Chondrocyte (in vitro differentiated cells): ENCODE measurements at places on chromosomes 12 and 14. TPM values are rescaled to one million over a fixed set of nuclear protein-coding genes. Genes with fewer than 3 reads are reported as not detected.

HOXC5 gene
- not detected in 3 replicates for total RNA-seq

KDM5A gene
- 55.2 to 69.0 TPM (median 65.0 TPM) in 3 replicates for total RNA-seq

ING4 gene
- total RNA-seq, result 32.9 to 38.5 TPM (median 37.5 TPM) in 3 replicates

KLRB1 gene
- total RNA-seq, result not detected in 3 replicates

ADGRD1 gene
- 1.7 to 4.7 TPM (median 3.5 TPM) in 3 replicates for total RNA-seq

PFDN5 gene
- total RNA-seq, result 266 to 309 TPM (median 274 TPM) in 3 replicates

RHOJ gene
- total RNA-seq, result 37.1 to 55.1 TPM (median 39.2 TPM) in 3 replicates

KRT3 gene
- total RNA-seq, result not detected in 3 replicates

TAS2R42 gene
- not detected in 3 replicates for total RNA-seq

ERBB3 gene
- total RNA-seq, result 0.52 to 1.7 TPM (median 1.4 TPM) in 3 replicates

CFL2 gene
- 58.1 to 84.5 TPM (median 77.2 TPM) in 3 replicates for total RNA-seq
